ENCODE measurements at places on chromosomes 3 and 15.
A peak's percentile ranks its signal among the peaks of the same experiment; 100 is the strongest.

DNA sequence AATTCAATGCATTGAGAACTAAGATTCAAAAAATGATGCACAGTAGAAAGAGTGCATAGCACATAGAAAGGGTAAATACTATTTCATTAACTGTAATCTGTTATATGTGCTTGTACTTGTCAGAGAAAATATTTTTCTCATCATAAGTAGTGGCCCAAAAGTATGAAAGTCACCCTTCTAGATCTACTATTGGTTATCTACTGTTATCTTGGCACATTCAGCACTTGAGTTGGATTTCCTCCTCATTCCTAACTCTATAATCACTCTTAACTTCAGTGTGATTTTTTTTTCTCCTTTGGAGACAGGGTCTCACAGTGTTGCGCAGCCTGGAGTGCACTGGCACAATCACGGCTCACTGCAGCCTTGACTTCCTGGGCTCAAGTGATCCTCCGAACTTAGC is 194.4 kb downstream of the PCCB start:
- DNase-seq, result no peak

DNA sequence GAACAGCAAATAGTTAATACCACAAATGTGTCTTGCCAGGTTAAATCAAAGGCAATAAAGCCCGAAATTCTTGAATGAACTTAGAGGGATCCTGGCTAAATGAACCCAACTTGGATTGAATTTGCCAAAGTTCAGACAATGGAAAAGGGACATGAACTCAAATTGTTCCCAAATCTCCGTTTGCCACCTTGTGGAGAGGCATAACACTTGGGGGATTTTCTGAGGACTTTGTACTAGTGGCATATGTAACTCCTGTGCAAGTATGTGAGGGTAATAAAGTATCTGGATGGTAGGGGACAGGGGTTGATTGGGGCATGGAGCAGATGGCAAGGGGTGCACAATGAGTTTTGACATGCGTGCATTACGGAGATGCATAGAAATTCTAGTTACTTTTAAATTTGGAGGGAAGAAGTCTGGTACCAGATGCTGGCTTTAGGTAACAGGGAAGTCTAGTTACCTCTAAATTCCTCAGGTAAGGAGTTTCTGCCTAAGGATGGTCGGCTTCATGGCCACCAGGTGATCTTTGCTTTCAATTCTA is 1.2 kb upstream of the TCAIM start:
- no peak for DNase-seq

DNA sequence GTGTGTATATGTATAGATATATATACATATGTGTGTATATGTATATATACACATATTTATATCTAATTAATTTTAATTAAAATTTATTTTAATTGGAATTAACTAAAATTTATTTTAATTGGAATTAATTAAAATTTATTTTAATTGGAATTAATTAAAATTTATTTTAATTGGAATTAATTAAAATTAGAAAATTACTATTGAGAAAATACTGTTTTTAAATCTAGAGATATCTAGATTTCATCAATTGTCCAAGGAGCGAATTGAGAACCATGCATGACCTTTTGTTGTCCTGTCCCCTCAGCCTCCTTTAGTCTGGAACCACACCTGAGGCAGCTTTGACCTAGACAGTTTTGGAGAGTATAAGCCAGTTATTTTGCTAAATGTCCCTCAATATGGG is 1.8 kb downstream of the MOBP start:
- DNase-seq, result no peak

GRCh38 chr3:128433837-128434165 is 32.9 kb downstream of the DNAJB8 start:
- no peak for DNase-seq

DNA sequence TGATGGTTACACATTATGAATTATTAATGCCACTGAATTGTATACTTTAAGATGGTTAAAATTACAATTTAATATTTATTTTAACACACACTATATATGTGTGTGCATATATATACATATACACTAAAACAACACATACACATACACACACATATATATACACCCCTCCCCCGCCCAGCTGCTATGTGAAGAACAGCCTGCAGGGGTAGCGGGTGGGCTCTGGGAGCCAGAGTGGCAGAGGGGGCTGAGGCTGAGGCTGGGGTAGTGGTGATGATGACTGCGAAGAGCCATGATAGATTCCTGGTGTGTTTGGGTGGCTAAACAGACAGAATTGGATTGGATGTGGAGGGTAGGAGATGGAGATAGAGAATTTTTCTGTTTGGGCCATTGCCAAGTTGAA is 39.4 kb upstream of the APEH start:
- DNase-seq, result no peak

- no peak for DNase-seq
Measured at GRCh38 chr15:95741830-95742229, 588.7 kb upstream of the NR2F2 start.

- peak; percentile 34 for DNase-seq
Measured at GRCh38 chr3:30751610-30752299, 142.7 kb downstream of the GADL1 start.

GRCh38 chr3:160065282-160065681 is 76.6 kb downstream of the IL12A start:
- no peak for DNase-seq

DNA sequence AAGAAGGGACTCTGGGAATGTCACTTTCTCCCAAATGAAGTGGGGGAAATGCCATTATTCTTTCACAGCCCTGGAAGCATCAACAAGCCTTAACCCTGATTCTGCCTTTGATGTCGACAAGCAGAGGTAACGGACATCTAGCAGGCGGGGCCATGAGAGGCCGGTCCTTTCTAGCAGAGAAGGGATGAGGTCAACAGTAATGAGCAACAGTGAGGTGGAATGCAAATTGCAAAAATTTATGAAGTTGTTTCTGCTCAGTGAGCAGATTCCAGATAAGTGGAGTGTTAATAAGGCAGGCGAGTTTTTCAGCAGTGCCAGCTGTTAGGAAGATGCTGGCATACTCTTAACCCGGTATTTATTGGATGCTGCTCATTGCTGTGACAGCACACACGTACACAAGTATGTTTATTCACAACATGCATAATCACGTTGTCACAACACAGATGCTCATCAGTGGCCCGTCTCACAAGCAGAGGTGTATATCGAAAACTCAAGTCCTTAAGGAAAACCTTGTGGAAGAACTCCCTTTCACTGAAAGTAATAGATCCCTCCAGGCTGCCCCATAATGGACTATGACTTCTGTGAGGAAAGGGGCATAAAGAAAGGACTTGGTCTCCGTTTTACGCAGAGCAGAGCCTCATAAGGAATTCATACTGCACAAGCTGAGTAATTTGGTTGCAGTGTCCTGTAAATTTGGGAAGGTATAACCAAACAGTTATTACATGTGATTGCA is 329.0 kb downstream of the IGSF11 start:
- DNase-seq, result no peak

DNA sequence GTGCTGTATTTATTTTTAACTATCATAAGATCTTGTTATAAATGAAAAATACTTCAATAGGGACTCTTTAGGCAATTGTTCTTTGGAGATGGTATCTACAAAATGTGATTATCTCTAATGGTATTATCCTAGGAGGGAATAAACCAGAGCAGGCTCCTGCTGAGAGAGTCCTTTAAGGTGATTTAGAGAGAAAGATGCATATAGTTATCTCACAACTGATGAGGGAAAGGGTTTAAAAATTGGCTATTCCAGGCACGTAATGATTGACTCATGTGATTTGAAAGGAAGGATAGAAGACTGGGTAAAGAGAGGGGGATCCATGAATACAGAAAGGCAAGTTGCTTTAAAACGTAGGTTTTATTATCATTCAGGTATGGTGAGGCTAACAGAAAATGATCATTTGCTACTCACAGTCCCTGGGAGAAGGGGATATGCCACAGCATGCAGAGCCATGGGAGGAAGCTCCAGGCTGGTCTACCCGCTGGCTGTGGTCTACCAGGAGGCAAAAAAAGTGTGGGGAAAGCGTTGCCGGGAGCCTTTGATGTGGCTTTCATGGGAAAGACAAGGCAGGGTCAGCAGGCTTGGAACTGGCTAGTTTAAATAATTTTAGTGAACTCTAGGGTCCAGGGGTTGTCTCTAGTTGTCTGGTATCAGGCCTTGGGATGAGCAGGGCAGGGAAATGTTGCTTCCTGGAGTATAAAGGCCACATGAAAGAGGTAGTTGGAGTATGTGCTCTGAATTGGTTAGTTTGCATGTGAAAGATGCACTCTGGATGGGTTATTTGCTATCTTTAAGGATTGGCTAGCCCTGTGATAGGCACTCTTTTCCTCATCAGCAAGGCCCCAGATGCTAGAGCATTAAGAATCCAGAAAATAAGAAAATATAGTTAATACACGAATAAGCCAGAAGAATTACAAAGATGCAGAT is 798.4 kb upstream of the GRM7 start:
- no peak for DNase-seq

- no peak for DNase-seq
Measured at GRCh38 chr15:36988947-36989346, 111.4 kb downstream of the MEIS2 start.

DNA sequence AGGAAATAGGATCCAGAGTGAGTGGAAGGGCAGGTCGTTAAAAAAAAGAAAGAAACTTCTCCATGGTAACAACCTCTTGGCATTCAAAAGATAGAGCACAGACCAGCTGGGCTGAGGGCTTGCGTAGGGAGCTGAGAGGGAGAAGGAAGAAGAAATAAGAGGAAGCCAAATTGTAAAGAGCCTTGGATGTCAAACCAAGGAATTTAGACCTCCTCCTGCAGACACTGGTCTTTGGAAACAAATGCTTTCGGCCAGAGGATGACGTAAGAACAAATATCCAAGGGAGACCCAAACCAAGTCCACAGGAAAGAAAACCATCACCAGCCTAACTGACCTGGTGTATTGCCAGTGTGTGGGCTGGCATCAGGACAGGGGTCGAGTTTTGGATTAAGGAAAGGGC is 155.2 kb downstream of the UACA start:
- DNase-seq, result no peak

DNA sequence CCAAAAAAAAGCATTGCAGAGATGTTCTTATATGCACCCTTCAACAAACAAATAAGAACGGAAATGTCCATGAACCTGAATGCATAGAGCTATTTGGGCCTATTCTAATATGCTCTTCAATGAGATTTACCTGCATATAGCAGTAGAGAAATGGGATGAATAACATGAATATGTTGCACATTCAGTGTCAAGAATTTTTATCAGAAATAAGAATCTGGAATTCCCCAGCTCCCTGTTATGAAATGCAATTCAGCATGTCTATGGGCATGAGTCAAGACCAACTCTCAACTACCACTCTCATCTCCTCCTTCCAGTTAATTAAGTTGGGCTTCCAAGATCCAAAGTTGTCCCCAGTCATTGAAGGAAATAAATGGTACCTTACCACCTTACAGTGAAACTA is 133.7 kb upstream of the ALCAM start:
- DNase-seq, result no peak

DNA sequence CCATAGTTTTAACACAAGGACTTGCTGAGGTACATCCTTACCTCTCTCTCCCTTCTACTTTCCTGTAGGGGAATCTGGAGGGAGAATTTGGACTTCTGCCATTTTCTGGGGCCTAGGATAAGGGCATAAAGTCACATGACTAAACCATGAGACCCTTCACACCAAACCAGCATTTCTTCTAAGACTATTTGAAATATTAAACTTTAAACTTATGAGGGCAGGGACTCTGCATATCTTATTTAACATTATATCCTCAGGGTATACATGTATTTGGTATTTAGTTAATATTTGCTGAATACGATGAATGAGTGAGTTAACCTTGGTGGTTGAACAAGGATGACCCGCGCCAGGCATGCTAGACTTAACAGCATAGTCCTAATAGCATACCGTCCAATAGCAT is 63.4 kb downstream of the USP13 start:
- DNase-seq, result no peak

DNA sequence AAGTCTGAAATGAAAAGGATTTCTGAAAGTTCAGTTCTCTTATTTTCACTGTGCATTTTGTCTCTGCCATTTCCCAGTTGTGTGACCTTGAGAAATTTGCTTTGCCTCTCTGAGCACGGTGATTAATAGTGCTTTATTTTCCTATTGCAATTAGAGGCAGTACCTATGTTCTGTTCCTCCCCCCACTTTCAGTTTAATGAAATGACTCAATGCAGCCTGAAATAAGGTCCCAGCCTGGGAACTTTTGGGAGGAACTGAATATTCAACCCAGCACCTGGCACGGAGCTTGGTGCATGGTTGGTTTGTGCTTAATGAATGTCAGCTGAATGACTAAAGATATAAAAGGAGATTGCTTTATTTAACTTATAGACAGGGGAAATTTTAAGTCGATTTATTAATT is 352.6 kb downstream of the PDCD6IP start:
- DNase-seq, result no peak

- DNase-seq, result no peak
Measured at GRCh38 chr3:184911570-184911969, 99.6 kb downstream of the VPS8 start.

- DNase-seq, result no peak
Measured at GRCh38 chr3:39132096-39133092, 21.0 kb downstream of the CSRNP1 start.

- DNase-seq, result no peak
Measured at GRCh38 chr3:5056111-5056391, 66.0 kb upstream of the ARL8B start.

DNA sequence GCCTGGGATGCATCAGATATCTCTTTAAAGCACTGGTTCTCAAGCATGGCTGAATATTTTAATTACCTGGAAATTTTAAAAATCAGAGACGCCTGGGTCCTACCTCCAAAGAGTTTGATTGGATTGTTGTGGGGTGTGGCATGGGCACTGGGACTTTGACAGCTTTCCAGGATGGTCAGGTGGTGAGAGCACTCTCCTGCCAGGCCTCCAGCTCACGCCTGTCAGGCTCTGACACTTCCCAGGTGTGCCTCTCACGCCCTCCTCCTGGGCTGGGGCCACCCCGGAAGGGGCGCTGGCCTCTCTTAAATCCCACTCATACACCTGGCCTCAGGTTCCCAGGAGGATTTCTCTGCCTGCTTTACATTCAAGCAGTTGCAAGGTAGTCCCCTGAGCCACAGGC is 48.5 kb downstream of the AMOTL2 start:
- no peak for DNase-seq

DNA sequence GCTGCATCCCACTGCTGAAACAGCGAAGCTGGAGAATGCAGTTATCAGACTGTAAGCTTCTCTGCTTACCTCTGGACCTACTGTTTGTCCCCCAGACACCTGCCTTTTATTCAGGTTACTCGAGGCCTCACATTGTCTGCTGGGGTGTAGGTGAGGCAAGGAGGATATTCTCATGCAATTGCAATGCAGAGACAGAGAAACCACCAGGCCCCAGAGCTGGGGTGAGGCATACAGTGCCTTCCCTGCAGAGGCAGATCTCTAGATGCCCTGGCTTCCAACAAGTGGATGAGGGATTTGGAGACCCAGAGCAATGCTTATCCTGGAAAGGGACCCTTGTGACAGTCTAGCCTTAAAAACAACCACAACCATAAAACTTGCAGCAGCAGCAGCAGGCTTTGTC is 263.4 kb upstream of the ST8SIA2 start:
- no peak for DNase-seq

- no peak for DNase-seq
Measured at GRCh38 chr15:80367094-80367493, 37.1 kb upstream of the ARNT2 start.

DNA sequence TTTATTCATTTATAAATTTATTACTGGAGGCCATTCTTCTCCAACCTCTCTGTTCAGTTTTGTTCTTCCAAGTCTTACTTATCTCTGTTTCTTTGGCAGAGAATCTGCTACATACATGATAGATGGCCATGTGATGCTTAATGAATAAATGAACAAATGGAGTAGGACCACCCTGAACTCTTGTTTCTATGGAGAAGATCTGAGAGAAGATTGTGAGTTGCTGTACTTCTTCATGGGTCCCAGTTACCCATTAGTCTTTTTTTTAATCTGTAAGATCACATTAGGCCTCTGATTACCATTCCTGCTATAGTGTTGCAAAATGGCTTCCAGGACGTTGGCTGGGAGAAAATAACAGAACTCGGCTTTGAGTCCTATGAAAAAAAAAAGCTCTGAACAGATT is 191.9 kb upstream of the SYNPR start:
- DNase-seq, result no peak
